ENCODE measurements at places on chromosomes 4 and X.

GRCh38 chrX:39065051-39065871, 264.0 kb downstream of the MID1IP1 start:
- DNase-seq: no peak

GRCh38 chr4:28518561-28519165, 1658.0 kb downstream of the STIM2 start:
- DNase-seq: no peak

DNA sequence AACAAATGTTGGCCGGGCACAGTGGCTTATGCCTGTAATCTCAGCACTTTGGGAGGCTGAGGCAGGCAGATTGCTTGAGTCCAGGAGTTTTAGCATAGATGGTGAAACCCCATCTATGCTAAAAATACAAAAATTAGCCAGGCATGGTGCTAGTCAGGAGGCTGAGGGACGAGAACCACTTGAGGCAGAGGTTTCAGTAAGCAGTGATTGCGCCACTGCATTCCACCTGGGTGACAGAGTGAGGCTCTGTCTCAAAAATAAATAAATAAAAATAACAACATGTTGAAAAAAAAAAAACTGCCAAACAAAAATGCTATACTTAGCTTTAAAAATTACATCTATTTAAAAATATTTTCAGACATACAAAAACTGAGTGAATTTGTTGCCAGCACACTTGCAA, 374.2 kb upstream of the SMIM31 start:
- no peak for DNase-seq

DNA sequence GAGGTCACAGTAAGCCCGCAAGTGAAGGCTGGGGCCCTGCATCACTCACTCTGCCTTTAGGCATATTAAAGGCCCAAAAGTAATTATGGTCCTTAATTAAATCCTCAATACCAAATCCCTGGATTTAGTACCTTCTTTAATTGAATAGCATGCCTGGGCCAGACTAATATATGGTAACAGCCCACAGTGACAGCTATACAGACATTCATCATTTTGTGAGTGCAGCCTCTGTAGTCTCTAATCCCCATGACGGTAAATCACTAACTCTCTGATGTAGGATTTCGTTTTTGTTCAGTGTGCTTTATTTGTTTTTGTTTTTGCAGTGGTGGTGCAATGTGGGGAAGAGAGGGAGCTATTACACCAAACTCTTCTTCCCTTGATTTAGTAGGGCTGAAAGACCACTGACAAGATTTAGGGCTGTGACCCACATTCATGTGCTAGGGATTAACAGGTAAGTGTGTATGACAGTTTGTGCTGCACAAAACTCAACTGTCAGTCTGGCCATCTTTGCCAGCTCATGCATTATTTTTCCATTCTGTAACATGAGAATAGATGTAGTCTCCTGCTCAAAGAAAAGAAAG, 60.6 kb upstream of the SLC39A8 start:
- DNase-seq: no peak

Measured in GM12865 (cell line).